ENCODE measurements at places on chromosomes 7 and 10. TPM values are rescaled to one million over a fixed set of nuclear protein-coding genes. Genes with fewer than 3 reads are reported as not detected.

GRCh38 chr10:124130198-124130900 lies 37.0 kb upstream of the CHST15 start:
- no peak for DNase-seq

ODAD2 gene
- total RNA-seq: 0.30 TPM

SPACDR gene
- not detected for total RNA-seq

SAP25 gene
- not detected for total RNA-seq
